Effector CD4-positive, alpha-beta T cell (primary cell): ENCODE measurements at places on chromosomes 2 and 18.

- DNase-seq: no peak
Measured at GRCh38 chr18:55856229-55856628, 268.2 kb upstream of the TCF4 start.

DNA sequence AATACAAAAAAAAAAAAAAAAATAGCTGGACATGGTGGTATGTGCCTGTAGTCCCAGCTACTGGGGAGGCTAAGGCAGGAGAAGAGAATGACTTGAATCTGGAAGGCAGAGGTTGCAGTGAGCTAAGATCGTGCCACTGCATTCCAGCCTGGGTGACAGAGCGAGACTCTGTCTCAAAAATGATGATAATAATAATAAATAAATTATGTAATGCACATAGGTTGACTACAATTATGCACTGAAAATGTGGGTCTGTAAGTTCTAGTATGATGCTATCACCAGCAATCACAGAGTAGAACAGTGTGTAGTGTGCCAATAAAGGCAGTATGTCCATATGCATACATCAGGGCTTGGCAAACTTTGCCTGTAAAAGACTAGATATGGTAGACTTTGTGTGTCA, 55.6 kb upstream of the MYCN start:
- no peak for DNase-seq

DNA sequence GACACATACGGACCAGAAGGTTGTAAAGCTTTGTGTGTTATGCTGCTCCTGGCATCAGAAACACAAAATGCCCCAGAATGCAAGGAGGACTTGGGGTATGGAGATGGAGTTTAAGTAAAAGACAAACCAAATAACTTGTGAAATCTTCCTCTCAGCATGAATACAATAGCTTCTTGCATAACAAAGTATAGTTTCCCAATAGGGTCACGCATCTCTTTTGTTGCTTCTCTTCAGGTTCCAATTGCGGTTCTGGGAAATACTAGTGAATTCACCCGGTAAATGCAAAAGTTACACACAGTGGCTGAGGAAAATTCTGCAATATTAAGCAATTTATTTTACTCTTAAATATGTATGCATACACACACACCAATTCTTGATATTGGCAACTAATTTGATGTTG, 339.2 kb upstream of the EPHA4 start:
- DNase-seq: no peak

GRCh38 chr2:168241208-168241607, 6.2 kb downstream of the STK39 start:
- no peak for DNase-seq

- DNase-seq: no peak
Measured at GRCh38 chr18:37261246-37261840, 304.3 kb downstream of the CELF4 start.

DNA sequence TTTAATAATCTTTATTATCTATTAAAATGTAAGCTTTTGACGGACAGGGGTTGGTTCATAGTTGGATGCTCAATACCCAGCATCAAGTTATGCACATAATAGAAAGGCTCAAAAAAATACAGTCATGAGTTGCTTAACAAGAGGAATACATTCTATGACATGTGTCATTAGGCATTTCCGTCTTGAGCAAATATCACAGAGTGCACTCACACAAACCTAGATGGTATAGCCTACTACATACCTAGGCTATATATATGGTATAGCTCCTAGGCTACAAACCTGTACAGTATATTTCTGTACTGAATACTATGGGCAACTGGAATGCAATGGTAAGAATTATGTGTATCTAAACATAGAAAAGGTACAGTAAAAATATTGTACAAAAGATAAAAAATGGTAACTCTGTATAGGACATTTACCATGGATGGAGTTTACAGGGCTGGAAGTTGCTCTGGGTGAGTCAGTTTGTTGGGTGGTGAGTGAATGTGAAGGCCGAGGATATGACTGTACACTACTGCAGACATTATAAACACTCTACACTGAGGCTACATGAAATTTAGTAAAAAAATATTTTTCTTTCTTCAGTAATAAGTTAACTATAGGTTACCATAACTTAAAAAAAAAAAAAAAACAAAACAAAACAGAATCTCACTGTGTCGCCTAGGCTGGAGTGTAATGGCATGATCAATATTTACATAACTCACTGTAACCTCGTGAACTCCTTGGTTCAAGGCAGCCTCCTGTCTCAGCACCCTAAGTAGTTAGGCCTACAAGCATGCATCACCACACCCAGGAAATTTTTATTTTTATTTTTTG, 201.2 kb downstream of the NBAS start:
- DNase-seq: no peak

DNA sequence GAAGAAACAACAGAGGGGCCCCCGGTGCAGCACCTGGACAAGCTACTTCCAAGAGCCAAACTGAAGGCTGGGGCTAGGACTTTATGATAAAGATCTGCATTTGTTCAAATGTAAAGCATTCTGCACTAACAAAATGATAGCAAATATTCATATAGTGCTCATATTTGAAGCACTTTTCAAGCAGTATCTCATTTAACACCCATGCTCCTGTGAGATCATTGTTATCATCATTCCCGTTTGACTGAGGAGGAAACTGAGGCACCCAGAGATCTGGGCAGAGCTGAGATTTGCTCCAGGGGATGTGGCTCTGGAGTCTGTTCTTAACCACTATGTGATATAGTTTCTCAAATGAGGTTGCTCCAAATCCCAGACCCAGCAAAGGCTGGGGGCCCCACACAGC, 9.8 kb downstream of the KCTD1 start:
- DNase-seq: no peak
